Esophagus mucosa (tissue), 1 donor: ENCODE measurements at places on chromosomes 16 and 17. TPM values are rescaled to one million over a fixed set of nuclear protein-coding genes. Genes with fewer than 3 reads are reported as not detected.

The BCAR1 gene
- 33.0 TPM for total RNA-seq

DNA sequence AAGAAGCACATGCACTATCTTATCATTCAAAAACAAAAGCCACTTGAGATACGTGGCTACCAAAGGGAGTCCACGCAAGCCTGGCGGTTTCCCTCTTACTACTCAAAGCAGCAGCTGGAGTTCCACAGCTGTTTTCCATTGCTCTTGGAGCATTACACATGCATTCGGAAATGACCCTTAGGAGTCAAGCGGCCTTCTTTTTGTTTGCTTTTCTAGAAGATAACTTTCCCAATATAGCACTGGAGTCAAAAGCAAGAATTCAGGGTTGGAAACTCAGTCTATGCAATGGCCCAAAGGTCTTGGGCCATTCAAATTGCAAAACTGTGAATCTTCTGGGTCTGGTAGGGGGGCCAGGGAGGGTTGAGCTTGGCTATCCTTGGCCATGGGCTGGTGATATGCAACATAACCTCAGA lies 97.8 kb upstream of the MAF start:
- no peak for ATAC-seq

GRCh38 chr17:61366076-61366714 lies 33.4 kb upstream of the TBX2 start:
- no peak for ATAC-seq

GRCh38 chr17:67679721-67680120 lies 38.0 kb upstream of the NOL11 start:
- ATAC-seq, result no peak

DNA sequence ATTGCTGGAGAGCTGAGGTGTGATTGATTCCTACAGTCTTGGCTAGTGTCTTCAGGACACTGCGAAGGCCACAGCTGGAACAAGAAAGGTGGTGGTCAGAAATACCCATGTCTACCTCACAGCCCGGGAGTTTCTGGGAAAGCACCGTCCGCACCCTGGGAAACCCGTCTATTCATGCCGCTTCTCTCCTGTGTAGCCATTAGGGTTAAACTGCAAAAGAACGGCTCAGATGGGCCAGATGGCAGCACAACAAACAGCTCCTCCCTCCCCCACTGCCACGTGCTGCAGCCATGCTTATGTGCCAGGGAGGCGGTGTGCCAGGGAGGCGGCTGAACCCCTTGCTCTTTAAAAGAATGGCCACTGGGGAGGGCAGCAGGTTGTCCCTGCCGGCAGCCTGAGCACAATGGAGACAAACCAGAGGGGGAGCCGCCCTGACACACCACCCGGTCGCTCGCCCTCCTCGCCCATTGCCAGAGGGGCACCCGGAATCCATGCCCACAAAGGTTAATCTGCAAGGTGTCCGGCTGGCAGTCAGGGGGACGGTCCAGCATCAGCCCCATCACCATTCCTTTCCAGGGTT lies 65.2 kb downstream of the CYTH1 start:
- peak; percentile 67 for ATAC-seq

DNA sequence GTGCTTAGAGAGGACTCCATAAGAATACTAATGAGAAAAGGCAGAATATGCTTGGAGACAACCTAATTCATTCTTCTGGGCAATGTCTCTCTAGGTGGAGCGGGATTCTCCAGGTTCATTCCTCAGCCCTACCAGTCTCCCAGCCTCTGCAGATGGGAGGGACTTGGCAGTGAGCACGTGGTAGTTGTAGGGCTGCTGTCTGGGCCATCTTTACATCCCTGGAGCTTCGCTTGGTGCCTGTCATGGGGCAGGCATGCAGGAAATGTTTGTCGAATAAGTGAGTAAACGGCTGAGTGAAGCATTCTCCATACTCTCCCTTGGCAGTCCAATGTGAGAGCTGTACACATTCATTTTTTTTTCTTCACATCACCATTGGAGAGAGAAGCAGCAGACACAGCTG lies 387.5 kb downstream of the UTP18 start:
- peak; percentile 64 for ATAC-seq

DNA sequence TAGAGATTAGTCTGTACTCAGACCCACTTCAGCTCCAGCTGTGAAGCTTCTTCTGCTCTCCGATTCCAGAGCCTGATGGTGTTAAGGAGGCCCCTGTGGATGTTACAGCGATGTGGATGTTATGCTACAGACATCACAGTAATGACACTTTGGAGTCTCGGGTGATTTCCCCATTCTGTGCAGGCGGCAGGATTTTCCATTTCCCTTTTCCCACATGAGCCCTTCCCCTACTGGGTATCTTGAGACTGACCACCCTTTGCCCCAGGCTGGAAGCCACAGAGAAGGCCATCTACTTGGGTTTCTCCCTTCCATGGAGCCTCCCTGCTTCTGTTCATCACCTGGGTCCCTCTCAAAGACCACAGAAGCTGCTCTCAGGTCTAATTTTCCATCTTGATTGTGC lies 78.3 kb downstream of the KCNJ12 start:
- no peak for ATAC-seq

The C16orf92 gene
- not detected for total RNA-seq

DNA sequence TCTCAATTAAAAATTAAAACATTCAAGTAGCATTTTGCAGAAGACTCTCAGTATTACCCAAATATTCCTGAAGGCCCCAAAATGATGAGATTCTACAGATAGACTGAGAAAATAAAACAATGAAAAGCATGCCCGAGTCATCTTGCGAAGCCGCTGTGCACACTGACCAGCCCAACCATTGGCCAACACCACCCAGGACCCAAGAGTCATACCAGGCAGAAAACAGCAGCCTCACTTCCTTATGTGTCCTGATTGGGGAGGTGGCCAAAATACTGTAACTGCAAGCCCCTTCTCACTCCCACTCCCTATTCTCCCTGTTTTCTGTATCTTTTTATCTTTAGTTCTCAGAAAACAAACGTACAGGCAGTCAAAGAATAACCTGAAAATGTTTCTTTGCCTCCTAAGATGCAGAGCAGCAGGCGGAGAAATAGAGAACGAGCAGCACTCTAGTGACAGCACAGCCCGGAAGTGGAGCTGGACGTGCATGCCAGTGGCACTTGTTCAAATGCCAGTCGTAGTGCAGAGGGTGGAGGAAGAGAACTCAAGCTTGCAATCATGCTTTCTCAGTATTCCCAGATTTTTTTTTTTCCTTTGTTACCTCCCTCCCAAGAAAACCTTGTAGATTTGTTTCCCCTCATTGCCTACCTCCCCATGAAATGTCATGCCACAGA lies 182.3 kb upstream of the SOX9 start:
- no peak for ATAC-seq

The ASB16 gene
- not detected for total RNA-seq

DNA sequence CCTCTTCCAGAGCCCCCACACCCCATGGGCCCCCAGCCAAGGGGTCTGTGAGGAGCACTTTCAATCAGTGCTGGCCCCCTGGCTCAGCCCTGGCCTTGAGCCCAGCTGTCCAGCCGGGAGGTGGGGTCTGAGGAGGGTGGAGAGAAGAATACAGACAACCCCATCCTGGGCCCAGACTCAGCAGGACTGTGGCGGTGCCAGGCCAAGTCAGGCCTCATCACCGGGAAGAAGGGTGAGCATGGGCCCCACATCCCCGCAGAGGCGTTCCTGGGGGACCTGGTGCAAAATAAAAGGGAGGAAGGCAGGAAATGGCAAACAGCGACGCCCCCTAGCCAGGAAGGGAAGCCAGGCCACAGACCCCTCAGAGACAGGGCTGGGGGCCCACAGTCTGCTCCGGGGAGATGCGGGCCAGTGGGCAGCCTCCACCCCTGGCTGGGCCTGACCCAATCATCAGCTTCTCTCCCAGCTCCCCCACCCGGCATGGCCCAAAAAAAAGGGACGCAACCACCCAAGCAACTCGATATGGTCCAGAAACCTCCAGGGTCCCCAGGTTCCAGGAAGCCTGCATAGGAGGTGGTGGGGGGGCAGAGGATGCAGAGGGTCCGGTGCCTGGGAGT lies 20.6 kb downstream of the ZNF423 start:
- ATAC-seq, result no peak

The GRIN2A gene
- total RNA-seq, result not detected

The PRSS36 gene
- 1.5 TPM for total RNA-seq

- ATAC-seq, result peak; percentile 70
Observed at GRCh38 chr17:55284001-55284884, 19.5 kb downstream of the HLF start.

DNA sequence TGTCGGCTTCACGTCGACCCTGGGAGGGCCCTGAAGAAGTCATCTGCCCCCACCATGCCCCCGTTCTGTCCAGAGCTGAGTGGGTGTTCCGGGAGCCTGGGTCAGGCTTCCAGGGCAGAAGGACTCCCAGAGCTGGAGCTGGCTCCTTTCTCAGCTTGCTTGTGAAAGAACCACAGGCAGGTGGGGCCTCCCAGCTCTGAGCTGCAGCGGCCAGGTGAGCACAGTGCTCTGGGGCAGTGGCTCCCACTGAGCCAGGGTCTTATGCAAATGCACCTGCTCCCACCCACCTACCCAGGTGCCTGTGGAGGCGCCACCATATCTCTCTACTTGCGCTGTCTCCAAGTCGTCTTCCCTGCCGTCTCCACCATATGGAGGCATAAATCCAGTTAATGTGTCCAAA lies 140.0 kb upstream of the RPL38 start:
- ATAC-seq, result no peak

DNA sequence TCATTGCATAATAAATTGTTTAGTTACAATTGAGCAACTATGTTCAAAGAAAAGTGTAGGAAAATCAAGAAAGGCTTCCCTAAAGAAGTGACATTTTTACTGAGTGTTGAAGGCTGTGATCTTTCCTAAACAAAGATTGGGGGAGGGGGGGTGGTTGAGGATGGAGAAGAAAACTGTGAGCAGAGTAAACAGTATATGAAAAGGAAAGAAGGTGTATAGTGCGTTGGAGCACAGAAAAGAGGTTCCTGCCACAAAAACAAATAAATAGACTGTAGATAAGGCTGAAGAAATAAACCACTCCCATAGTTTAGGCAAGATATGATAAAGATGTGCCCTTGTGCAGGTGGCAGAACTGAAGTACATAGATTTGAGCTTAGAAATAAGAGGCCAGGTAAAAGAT lies 8.5 kb downstream of the ABCA10 start:
- ATAC-seq, result no peak

The ZACN gene
- not detected for total RNA-seq
